ENCODE measurements at places on chromosomes 13 and 19.
A peak's percentile ranks its signal among the peaks of the same experiment; 100 is the strongest.

DNA sequence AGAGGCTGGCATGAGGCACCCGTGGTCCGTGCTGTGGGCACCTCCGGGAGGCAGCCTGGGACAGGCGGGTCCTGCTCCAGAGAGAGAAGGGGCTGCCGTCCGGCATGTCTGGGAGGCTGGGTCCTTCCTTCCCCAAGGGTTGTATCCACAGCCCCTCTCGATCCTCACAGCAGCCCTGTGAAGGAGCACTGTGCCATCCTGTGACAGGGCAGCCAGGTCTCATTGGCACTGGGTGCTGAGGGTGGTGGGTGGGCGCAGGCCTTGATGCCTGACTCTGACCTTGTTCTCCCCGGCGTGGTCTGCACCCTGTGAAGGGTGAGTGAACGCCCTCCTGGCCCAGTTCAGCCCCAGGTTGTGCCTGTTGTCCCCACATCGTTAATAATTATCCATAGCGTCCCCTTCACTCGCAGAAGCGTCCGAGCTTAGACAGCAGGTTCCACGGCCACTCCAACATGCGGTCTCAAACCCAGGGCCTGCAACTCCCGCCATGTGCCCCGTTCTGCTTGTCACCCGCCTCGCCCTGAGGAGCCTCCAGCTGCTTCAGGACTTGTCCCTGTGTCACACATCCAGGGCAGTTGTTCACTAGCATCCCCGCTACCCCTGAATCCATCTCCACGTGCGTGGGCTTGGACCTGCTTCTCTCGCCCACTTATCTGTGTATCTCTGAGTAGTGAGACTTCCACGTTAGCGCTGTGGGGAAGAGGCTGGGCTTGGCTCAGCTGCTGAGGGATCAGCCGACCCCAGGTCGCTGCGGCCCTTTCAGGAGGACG lies 10.6 kb downstream of the ATP11A start:
- no peak overlapping the region for H3K27ac ChIP-seq
- H3K4me3 ChIP-seq = no peak overlapping the region
- DNase-seq = no peak
- no peaks in the 10 kb centered on the region for H3K27me3 ChIP-seq

DNA sequence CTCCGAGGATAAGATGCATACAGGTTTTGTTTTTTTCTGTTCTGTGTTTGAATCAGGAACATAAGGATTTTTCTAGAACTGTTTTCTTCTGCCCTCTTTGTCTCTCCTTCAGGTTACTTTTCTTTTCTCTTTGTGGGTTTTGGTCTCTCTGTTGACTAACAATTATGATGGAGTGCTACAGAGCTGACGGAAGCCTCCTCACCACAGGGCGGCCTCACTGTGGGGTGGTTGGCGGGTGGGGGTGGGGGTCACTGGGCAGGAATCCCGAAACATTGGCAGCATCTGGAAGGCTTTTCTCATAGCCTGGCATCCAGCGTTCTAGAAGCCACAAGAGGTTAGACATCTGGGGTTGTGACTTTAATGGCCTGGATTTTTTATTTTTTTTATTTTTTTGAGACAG lies 12.0 kb upstream of the MATK start:
- peaks cover 28% of the 10 kb centered on the region for H3K27me3 ChIP-seq
- H3K36me3 ChIP-seq = no peaks in the 10 kb centered on the region
- H3K27ac ChIP-seq = no peak overlapping the region
- no peak for DNase-seq
- no peak overlapping the region for H3K4me3 ChIP-seq
- H3K4me1 ChIP-seq = no peaks in the 10 kb centered on the region

- no peaks in the 10 kb centered on the region for H3K27me3 ChIP-seq
- peaks cover 2% of the 10 kb centered on the region for H3K36me3 ChIP-seq
- H3K4me3 ChIP-seq = no peak overlapping the region
- H3K4me1 ChIP-seq = no peaks in the 10 kb centered on the region
These were observed 108.3 kb downstream of the CDK8 start for GRCh38 chr13:26362261-26362660.

DNA sequence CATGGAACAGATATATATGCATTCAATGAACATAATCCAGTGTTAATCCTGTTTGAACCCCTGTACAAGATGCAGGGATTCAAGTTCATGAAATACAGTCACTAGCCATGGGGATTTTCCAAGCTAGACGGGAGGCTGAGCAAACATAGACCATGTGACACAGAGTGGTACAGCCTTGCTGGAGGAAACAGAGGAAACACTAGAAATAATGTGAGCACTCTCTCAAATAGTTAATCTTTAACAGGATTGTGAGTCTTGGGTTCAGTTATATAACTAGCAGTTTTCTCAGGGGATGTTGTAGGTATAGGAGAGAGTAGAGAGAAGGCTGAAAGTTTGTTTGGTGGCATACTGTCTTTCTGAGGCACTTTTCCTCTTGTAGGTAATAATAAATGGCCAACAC lies 13.9 kb upstream of the LGALS16 start:
- no peak overlapping the region for H3K4me3 ChIP-seq
- H3K4me1 ChIP-seq = no peaks in the 10 kb centered on the region
- H3K27me3 ChIP-seq = no peaks in the 10 kb centered on the region

DNA sequence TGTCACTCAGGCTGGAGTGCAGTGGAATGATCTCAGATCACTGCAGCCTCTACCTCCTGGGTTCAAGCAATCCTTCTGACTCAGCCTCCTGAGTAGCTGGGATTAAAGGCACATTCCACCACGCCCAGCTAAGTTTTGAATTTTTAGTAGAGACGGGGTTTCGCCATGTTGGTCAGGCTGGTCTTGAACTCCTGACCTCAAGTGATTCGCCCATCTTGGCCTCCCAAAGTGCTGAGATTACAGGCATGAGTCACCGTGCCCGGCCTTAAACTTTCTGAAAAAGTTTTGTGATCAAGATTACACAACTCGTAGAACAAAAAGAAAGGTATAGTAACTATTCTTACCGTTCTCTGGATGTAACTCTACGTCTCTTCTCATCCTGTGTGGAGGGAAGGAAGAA lies 21.2 kb downstream of the DNMT1 start:
- no peak overlapping the region for H3K4me3 ChIP-seq
- peak; percentile 50 for DNase-seq
- 0 out of 2 replicates have a peak overlapping the region, but pooled peaks have one; percentile 37 for H3K27ac ChIP-seq

- H3K4me3 ChIP-seq = no peak overlapping the region
- peaks cover 7% of the 10 kb centered on the region for H3K4me1 ChIP-seq
- no peak for DNase-seq
- no peaks in the 10 kb centered on the region for H3K27me3 ChIP-seq
- no peaks in the 10 kb centered on the region for H3K36me3 ChIP-seq
- no peak overlapping the region for H3K27ac ChIP-seq
These were observed 4.1 kb upstream of the ARL11 start for GRCh38 chr13:49624229-49624628.

- no peak overlapping the region for H3K27ac ChIP-seq
- peaks cover 2% of the 10 kb centered on the region for H3K4me1 ChIP-seq
- no peaks in the 10 kb centered on the region for H3K36me3 ChIP-seq
- no peak overlapping the region for H3K4me3 ChIP-seq
These were observed 702.8 kb downstream of the LIG4 start for GRCh38 chr13:107512551-107512950.

- H3K27me3 ChIP-seq = no peaks in the 10 kb centered on the region
- no peak overlapping the region for H3K27ac ChIP-seq
- DNase-seq = peak; percentile 18
- no peaks in the 10 kb centered on the region for H3K4me1 ChIP-seq
- no peak overlapping the region for H3K4me3 ChIP-seq
These were observed 62.3 kb downstream of the CHST8 start for GRCh38 chr19:33683881-33684537.

DNA sequence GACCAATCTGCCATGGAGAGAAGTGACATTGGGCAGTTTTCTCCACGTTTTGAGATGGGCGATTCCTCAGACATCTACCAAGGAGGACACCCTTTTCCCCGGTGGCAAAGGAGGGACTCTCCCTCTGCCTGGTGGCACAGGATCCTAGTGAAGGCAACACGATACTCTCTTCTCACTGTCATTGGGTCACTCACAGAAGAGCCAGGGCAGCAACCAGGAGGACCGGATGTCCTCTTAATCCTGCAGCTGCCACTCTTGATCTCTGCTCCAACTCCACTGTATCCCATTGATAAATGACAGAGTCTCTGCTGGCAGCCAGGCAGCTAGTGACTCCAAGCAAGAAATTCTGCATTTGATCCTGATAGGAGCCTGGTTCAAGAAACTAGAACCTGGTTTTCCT lies 42.2 kb downstream of the COL4A2 start:
- peaks cover 23% of the 10 kb centered on the region for H3K4me1 ChIP-seq
- DNase-seq = no peak
- H3K36me3 ChIP-seq = peaks cover 27% of the 10 kb centered on the region
- H3K4me3 ChIP-seq = no peak overlapping the region
- H3K27me3 ChIP-seq = no peaks in the 10 kb centered on the region

GRCh38 chr19:17525141-17525540 lies 13.7 kb downstream of the PGLS start:
- H3K27ac ChIP-seq = no peak overlapping the region
- no peaks in the 10 kb centered on the region for H3K27me3 ChIP-seq
- DNase-seq = no peak
- H3K4me1 ChIP-seq = no peaks in the 10 kb centered on the region
- H3K4me3 ChIP-seq = no peak overlapping the region

DNA sequence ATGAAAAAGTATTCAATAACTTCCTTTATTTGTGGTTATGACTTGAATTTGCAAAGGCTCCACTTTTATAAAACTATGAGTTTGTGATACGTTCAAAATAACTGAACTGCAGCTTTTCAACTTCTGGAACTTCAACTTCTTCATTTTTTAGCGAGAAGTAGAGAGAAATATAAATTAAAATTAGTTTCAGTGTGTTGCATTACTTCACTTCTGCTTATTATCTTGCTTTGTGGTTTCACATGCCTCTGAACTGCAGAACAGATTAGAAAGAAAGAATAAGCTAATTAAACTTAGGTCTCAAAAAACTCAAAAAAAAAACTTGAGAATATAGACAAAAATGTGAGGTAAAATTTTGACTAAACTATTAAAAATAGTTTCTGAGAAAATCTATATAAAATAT lies 1073.4 kb downstream of the PCDH17 start:
- no peaks in the 10 kb centered on the region for H3K27me3 ChIP-seq
- no peak overlapping the region for H3K4me3 ChIP-seq
- H3K27ac ChIP-seq = no peak overlapping the region
- DNase-seq = no peak
- no peaks in the 10 kb centered on the region for H3K36me3 ChIP-seq

DNA sequence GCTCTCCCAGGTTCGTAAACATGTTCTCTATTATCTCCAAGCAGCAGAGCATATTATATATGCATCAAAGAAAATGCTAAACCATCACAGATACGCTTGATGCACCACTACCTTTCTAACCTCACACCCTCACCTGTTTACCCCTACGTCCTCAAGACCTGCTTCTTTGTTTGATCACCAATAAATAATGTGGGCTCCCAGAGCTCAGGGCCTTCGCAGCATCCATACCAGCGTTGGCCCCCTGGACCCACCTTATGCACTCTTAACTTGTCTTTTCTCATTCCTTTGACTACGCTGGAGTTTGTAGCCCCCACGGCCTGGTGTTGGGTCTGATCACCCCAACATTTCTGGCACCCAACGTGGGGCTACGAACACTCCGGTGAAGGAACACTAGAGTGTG lies 10.0 kb upstream of the ZNF443 start:
- no peaks in the 10 kb centered on the region for H3K4me1 ChIP-seq
- H3K36me3 ChIP-seq = no peaks in the 10 kb centered on the region
- no peaks in the 10 kb centered on the region for H3K27me3 ChIP-seq
- no peak overlapping the region for H3K27ac ChIP-seq
- H3K4me3 ChIP-seq = no peak overlapping the region

DNA sequence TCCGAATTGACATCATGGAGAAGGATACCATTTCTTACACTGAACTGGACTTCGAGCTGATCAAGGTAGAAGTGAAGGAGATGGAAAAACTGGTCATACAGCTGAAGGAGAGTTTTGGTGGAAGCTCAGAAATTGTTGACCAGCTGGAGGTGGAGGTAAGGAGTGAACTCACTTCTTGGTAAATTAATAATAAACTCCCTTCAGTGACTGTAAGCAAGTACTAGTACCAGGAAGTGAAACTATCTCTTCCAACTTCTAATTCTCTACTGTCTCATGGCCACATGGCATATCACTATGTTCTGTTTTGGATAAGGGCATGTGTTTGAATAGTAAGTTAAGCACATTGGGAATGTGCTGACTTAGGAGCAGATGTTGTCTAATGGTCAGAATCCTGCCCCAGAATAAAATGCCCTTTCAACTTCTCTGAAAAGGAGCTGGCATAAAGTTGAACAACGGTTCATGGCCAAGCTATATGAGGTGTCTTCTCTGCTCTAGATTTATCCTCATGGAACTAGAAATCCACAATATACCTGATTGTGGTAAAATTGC lies 13.4 kb downstream of the OLFM4 start:
- no peak for DNase-seq
- H3K27me3 ChIP-seq = no peaks in the 10 kb centered on the region
- H3K27ac ChIP-seq = no peak overlapping the region
- no peak overlapping the region for H3K4me3 ChIP-seq

- no peaks in the 10 kb centered on the region for H3K36me3 ChIP-seq
- no peak for DNase-seq
- no peak overlapping the region for H3K4me3 ChIP-seq
These were observed 44.2 kb downstream of the CEBPG start for GRCh38 chr19:33417751-33418150.

DNA sequence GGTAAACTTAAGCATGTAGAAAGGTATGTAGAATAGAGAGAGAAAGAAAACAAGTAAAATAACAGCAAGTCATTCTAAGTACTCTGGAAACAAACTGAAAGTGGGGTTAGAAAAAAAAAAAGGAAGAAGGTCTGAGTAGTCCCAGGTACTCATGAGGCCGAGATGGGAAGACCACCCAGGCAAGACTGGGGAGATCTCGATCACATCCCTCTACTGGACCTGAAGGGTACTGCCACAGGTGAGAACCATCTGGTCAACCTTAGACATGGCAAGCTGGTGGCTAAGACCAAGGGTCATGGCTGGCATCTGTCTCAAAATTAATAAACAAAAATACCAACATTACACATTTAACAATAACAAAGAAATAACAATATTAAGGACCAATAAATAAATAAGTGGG lies 36.3 kb upstream of the ZNF724 start:
- no peak overlapping the region for H3K4me3 ChIP-seq
- no peaks in the 10 kb centered on the region for H3K27me3 ChIP-seq
- no peaks in the 10 kb centered on the region for H3K4me1 ChIP-seq
- H3K36me3 ChIP-seq = no peaks in the 10 kb centered on the region
- no peak for DNase-seq
- H3K27ac ChIP-seq = no peak overlapping the region

Measured in IMR-90 (cell line).